Renal cortical epithelial cell (primary cell): ENCODE measurements at places on chromosomes 16 and 17. TPM values are rescaled to one million over a fixed set of nuclear protein-coding genes. Genes with fewer than 3 reads are reported as not detected.
A peak's percentile ranks its signal among the peaks of the same experiment; 100 is the strongest.

GRCh38 chr16:23597003-23597756, 1.1 kb upstream of the NDUFAB1 start:
- no peak for DNase-seq

GRCh38 chr16:20624882-20625807, 49.0 kb upstream of the ACSM2B start:
- no peak for DNase-seq

GRCh38 chr16:62814891-62815290, 778.7 kb upstream of the CDH8 start:
- no peak for DNase-seq

DNA sequence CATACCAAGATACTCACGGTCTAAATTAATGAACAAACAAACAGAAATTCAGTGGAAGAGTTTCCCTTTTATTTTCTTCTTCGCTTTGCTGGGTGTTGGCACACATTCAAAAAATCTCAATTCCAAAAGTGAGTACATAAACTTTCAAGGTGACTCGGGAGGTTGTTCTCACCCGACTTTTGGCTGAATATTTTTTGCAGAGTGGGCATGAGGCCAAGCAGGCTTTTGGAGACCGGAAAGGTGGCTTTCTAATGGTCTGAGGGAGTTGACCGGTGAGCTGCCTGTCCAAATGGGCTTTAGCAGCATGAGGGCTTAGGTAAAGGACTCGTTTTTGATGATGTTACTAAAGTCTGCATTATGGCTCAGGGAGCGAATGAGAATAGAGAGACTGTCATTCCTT, 318.7 kb downstream of the CPPED1 start:
- DNase-seq, result no peak

GRCh38 chr17:64320613-64321553, 57.8 kb upstream of the TEX2 start:
- peak; percentile 65 for DNase-seq

GRCh38 chr16:79283578-79283977, 317.0 kb downstream of the MAF start:
- no peak for DNase-seq

DNA sequence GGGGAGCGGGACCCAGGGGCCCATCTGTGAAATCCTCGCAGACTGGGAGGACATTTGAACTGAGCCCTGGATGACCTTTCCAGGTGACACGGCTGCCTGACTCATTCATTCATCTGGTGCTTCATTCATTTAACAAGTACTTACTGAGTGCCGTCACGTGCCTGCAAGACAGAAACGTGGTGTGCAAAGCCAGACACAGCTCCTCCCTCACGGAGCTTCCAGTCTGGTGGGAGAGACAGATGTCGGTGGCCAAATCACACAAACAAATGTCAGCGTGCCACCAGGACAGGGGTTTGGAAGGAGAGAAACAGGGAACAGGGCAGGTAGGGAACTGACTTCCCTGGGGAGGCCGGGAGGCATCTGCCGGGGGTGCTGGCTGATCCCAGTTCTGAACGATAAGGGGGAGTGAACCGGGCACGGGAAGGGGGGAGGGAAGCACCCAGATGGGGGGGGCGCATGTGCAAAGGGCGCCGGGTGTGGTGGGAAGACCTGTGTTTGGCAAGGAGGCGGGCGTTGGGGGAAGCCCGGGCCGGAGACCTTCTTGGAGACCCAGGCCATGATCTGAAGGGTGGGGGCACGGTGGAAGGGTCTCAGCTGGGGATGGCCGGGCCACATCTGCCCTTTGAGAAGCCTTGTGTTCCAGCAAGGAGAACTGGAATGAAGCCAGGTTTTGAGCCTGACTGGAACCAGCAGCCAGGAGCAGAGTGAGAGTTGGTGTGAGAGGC, 93.6 kb upstream of the CIBAR2 start:
- no peak for DNase-seq

GRCh38 chr17:67377488-67378453, 690 bp downstream of the PITPNC1 start:
- no peak for DNase-seq

- DNase-seq, result no peak
Observed at GRCh38 chr17:19410875-19411620, at the start of gene RNF112. TSS of gene RNF112 (plus strand) at chr17:19411232. CDS start at chr17:19411409, 177 bp downstream.

GRCh38 chr16:54093281-54093680, 193.3 kb downstream of the IRX3 start:
- DNase-seq, result no peak

DNA sequence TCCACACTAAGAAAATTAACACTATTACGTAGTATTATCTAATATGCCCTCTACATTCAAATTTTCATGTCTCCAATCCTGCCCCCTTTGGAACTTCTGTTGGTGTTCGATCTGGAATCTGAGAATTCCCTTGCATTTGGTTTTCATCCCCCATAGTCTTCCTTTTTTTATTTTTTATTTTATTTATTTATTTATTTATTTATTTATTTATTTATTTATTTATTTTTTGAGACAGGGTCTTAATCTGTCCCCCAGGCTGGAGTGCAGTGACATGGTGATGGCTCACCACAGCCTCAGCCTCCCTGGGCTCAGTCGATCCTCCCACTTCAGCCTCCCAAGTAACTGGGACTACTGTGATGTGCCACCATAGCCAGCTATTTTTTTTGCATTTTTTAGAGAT, 589.3 kb downstream of the MAF start:
- no peak for DNase-seq

GRCh38 chr17:29048440-29049368, 5.8 kb downstream of the PIPOX start:
- peak; percentile 32 for DNase-seq

DNA sequence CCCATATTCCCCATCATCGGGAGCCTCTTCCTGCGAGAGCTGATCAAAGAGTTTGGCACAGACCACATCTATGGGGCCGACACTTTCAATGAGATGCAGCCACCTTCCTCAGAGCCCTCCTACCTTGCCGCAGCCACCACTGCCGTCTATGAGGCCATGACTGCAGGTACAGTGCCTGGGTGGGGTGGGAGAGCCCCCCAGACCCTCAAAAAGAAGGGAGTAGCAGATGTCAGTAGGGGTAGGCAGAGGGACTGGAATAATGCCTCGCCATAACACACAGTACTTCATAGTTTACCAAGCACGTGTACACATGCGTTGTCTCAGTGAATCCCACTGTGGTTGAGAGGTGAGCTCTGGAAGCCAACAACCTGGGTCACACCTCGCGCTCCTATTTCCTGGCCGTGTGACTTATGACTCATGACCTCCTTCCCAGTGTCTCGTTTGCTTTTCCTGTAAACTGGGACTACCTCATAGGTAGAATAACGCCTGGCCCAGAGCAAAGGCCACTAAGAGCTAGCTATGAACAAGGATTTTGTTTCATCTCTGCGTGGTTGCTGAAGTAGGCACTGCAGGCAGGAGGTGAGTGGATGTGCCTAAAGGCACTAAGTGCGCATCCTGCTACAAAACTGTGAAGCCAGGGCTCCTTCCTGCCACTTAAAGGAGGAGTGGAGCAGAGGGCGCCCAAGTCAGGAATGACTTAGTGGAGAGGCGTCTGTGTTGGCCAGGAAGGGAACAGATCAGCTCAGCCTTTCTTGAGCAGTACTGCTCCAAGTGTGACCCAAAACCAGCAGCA, 5.2 kb downstream of the NAGLU start:
- peak; percentile 55 for DNase-seq

GRCh38 chr17:58232707-58233156, 5.7 kb upstream of the LPO start:
- DNase-seq, result peak; percentile 79

DNA sequence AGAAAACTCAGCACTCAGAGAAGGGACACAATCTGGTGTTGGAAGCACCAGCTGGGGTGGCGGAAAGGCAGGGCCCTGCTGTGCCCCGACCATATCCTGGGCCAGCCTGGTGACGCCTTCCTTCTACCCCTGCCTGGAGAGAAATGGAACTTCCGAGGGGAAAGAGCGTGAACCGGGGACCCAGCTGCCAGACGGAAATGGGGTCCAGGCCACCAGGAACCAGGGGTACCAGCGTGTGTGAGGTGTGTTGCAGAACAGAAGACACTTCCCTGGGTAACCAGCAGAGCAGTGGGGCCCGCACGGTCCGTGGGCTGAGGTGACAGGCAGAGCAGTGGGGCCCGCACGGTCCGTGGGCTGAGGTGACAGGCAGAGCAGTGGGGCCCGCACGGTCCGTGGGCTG, 6.8 kb downstream of the RAB40B start:
- DNase-seq, result no peak

DNA sequence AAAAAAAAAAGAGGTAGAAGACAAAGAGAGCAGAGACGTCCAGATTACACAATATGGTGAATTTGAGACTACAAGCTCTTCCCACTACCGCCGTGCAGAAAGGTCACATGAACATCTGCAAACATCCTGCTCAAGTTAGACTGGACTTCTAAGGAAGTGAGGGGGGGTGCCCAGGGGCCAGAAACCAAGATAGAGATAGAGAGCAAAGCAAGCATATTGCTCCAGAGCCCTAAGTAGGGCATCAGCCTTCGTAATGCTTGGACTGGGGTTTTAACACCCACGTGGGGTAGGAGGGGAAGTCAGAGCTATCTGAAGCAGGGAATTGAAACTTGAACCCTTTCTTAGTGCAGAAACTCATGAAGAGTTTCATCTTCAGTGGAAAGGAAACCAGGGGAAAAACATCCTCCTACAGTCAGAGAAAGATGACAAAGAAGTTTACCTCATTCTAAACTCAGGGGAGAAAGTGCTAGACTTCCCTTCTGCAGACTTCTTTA, 8.7 kb downstream of the CLEC19A start:
- no peak for DNase-seq

DNA sequence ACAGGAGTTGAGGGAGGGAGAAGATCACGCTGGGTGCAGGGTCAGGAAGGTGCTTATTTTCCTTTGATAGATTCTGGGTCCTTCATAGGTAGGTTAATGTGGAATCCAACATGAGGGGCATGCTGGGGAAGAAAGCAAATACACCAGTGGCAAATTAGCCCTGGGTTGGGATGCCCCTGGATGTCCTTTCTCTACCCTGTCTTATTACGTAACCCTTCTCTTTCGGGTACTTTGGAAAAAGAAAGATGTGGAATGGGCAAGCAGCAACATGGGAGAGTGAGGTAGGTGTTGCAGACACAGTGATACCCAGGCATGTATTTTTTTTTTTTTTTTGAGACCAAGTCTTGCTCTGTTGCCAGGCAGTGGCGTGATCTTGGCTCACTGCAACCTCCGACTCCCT, 9.1 kb downstream of the SLC7A6 start:
- DNase-seq, result no peak

DNA sequence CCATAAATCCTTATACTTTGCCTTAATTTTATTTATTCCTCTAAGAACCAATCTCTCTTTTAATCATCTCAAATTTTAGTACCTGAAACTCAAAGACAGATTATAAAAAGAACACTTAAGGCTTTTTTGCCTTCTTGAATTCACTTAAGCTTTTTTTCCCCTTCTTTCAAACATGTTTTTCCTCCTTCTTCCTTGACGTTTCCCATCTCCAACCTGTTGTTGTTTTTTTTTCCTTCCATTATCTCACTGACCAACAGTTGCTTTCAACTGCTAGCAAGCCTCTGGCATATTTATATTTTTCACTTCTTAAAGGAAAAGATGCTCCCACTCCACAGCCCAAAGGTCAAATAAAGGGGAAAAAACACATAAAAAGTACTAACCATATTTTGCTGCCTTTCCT, 32.2 kb downstream of the SPOP start:
- no peak for DNase-seq

DNA sequence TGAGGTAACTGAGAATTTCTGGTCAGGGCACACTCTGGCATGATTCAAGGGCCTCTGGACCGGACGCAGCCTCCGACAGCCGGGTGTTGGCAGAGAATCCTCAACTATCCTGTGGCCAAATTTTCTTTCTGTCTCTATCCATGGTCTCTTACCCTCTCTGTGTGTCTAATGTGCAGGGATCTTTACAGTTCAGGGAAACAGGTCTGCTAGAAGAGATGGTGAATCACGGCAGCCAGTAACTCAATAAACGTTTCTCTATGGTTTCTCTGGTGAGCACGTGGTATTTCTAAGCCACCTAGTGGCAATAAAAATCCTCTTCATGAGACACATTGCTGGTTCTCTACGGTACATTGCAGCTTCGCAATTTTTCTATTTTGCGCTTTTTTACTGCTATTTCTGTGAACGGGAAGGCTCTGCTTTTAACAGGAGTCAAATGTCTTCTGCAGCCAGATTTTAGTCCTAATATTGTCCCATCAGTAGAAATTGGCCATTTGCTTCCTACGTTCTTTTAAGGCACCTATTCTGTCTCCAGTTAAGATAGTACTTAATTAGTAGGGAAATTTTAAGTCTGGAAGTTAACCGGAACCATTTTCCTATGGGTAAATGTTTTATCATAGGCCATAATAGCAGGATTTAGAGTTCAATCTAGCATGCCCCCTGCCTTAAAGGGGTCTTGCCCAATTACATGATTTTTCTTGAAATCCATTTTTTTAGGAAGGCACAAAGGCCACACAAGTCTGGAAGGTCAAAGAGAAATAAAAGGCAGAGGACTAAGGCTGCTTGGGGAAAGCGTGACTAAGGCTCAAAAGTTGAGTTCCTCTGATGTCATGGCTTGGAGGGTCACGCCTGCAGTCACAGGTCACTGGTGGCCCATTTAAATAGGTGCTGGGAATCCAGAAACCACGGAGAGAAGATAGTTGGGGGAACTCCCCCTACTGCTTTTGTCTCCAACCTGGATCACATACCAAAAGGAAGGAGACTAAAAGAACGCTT, 31.5 kb downstream of the QPRT start:
- DNase-seq, result peak; percentile 88

- DNase-seq, result peak; percentile 70
Observed at GRCh38 chr17:81685108-81685507, 1.3 kb downstream of the HGS start.

GRCh38 chr17:79109584-79109983, 35.0 kb downstream of the ENGASE start:
- DNase-seq, result no peak

DNA sequence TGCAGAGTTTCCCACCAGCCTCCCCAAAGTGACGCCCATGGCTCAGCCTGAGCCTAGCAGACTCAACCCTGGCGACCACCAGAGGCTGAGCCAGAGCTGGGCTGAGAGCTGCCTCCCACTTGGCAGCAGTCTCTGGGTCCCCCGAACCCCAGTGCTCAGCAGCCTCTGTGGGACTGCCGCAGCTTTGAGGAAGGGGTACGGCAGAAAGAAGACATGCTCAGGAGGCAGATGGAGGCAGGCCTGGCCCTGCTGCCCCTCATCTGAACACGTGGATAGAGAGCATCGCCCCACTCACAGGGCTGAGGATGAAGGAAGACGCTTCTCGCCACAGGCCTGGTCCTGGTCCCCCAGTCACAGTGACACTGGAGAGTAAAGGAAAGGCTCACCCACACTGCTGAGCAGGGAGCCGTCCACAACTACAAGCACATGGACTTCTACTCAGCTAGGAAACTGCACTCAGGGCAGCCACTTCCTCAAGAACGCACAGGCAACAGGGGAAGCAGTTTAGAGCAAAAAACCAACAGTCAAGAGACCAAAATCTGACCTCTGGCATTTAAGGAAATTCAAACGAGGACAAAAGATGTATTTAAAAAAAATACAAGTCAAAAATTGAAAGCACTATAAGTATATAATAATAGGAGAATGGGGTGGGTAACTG, 45.2 kb upstream of the GSG1L start:
- DNase-seq, result no peak

- no peak for DNase-seq
Observed at GRCh38 chr17:55407641-55408566, 13.7 kb downstream of the MMD start.

The KRTAP2-2 gene
- 0.15 TPM in 1 of 2 replicates, not detected in the other for total RNA-seq

The TMC7 gene
- 0.87 and 1.1 TPM in 2 replicates for total RNA-seq

The AANAT gene
- 0.10 TPM in 1 of 2 replicates, not detected in the other for total RNA-seq

The NLRP1 gene
- total RNA-seq, result 5.2 and 8.6 TPM in 2 replicates

The KRT31 gene
- total RNA-seq, result not detected in 2 replicates

The ABCC12 gene
- not detected in 2 replicates for total RNA-seq

The UTS2R gene
- total RNA-seq, result 0.10 TPM in 1 of 2 replicates, not detected in the other

The WSCD1 gene
- total RNA-seq, result 15.3 and 19.3 TPM in 2 replicates
